ENCODE measurements at places on chromosomes 16 and 17. TPM values are rescaled to one million over a fixed set of nuclear protein-coding genes. Genes with fewer than 3 reads are reported as not detected.

- no peak overlapping the region for H3K27ac ChIP-seq
- no peak overlapping the region for H3K4me3 ChIP-seq
- no peak for DNase-seq
- no peaks in the 10 kb centered on the region for H3K36me3 ChIP-seq
- peaks cover 20% of the 10 kb centered on the region for H3K4me1 ChIP-seq
- no peaks in the 10 kb centered on the region for H3K27me3 ChIP-seq
Measured at GRCh38 chr16:15542261-15542660, 100.7 kb downstream of the MARF1 start.

- no peaks in the 10 kb centered on the region for H3K27me3 ChIP-seq
- no peak overlapping the region for H3K27ac ChIP-seq
- no peaks in the 10 kb centered on the region for H3K36me3 ChIP-seq
- no peak overlapping the region for H3K4me3 ChIP-seq
Measured at GRCh38 chr16:75679366-75679765, 2.6 kb upstream of the CPHXL2 start.

DNA sequence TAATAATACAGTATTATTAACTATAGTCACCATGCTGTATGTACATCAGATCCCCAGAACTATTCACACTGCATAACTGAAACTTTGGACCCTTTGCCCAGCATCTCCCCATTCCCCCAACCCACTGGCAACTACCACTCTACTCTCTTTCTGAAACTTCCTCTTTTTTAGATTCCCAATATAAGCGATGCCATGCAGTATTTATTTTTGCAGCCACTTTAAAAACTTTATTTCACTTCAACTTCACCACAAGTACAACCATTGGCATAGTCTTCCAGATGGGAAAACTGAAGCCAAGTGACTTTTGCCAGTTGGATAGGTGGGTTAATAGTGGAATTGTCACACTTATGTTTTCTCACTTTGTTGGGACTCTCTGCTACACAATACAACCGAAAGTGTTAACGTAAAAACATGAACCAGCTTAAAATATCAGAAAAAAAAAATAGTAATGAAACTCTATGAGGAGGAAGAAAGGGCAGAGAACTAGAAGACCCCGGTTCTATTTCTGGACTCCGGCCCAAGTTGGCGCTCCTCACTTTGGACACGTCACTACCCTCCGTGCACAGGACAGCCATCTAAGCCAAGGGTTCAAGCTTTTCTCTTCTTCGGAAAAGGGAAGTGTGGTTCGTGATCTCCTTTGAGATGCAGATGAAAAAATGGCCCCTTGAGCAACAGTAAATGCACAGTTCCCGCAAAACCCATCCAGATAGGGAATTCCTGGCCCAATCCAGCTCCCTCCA, 743 bp downstream of the SHCBP1 start:
- no peaks in the 10 kb centered on the region for H3K36me3 ChIP-seq
- no peak overlapping the region for H3K27ac ChIP-seq
- peak overlapping the region; percentile 73 for H3K4me3 ChIP-seq
- no peaks in the 10 kb centered on the region for H3K4me1 ChIP-seq
- DNase-seq, result no peak

The CA7 gene
- total RNA-seq, result not detected

The KIF2B gene
- not detected for total RNA-seq

The OTOP3 gene
- not detected for total RNA-seq

DNA sequence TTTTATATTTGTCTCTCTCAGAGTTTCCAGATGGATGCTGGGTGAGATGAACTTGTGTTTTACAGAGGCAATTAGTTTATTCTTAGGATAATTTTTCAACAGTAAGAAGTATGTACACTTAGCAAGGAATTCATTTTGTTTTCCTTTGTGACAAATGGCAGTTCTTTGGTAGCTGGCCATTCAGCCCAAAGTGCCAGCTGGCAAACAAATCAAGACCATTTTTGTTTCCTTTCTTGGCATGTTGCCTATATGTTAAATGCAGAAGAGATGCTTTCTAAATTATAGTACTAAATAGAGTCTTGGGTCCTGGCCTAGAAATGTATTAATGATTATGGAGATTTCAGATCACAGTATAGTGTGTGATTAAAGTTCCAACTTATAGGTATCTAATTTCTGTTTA, 337.1 kb downstream of the CNTNAP4 start:
- no peaks in the 10 kb centered on the region for H3K36me3 ChIP-seq
- no peaks in the 10 kb centered on the region for H3K4me1 ChIP-seq
- no peak overlapping the region for H3K27ac ChIP-seq
- no peaks in the 10 kb centered on the region for H3K27me3 ChIP-seq

The ZP2 gene
- total RNA-seq, result not detected

- H3K36me3 ChIP-seq, result no peaks in the 10 kb centered on the region
- no peaks in the 10 kb centered on the region for H3K27me3 ChIP-seq
- H3K27ac ChIP-seq, result no peak overlapping the region
- H3K4me3 ChIP-seq, result no peak overlapping the region
Measured at GRCh38 chr17:77647531-77647930, 311.0 kb upstream of the TNRC6C start.

The MEIOB gene
- not detected for total RNA-seq

DNA sequence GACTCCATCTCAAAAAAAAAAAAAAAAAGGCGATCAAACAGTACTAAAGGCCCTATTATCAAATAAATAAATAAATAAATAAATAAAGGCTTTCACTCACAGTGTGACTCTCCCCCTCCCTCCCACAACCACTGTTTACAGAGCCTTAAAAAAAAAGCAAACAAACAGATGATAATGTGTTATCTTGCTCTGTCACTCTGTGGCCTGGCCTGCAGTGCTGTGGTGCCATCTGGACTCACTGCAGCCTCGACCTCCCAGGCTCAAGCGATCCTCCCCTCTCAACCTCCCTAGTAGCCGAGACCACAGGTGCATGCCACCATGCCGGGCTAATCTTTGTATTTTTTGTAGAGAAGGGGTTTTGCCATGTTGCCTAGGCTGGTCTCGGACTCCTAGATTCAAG, 8.1 kb upstream of the NAGLU start:
- H3K27me3 ChIP-seq, result no peaks in the 10 kb centered on the region
- no peak overlapping the region for H3K4me3 ChIP-seq
- H3K36me3 ChIP-seq, result no peaks in the 10 kb centered on the region
- H3K4me1 ChIP-seq, result peaks cover 68% of the 10 kb centered on the region

The NPIPA2 gene
- 2.6 TPM for total RNA-seq

DNA sequence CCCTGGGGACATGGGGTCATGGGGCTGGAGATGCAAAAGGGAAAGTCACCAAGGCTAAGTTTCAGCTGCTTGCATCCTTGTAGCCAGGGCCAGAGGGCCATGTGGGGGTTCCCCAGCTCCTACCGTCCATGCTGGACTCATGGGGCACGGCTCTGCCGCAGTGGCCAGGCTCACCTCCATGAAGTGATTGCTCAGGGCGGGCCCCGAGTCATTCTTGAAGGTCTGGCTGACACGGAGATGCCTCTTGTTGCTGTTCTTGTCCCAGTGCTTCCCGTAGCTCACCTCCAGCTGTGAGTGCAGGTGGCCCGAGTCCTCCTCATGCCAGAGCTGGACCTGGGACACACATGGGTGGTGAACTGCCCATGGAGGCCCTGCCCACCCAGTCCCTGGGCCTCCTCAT, 114.5 kb downstream of the RMI2 start:
- no peak overlapping the region for H3K4me3 ChIP-seq
- H3K36me3 ChIP-seq, result no peaks in the 10 kb centered on the region
- no peak overlapping the region for H3K27ac ChIP-seq
- DNase-seq, result no peak
- H3K27me3 ChIP-seq, result no peaks in the 10 kb centered on the region
- no peaks in the 10 kb centered on the region for H3K4me1 ChIP-seq

- peak overlapping the region; percentile 90 for H3K4me3 ChIP-seq
- H3K27me3 ChIP-seq, result no peaks in the 10 kb centered on the region
- DNase-seq, result no peak
- peaks cover 8% of the 10 kb centered on the region for H3K36me3 ChIP-seq
Measured at GRCh38 chr17:41864498-41864835, 756 bp downstream of the KLHL11 start.

- H3K4me3 ChIP-seq, result no peak overlapping the region
- no peaks in the 10 kb centered on the region for H3K27me3 ChIP-seq
- H3K36me3 ChIP-seq, result peaks cover 9% of the 10 kb centered on the region
- DNase-seq, result no peak
- H3K4me1 ChIP-seq, result peaks cover 13% of the 10 kb centered on the region
- H3K27ac ChIP-seq, result no peak overlapping the region
Measured at GRCh38 chr16:21185659-21186325, 25.6 kb downstream of the ZP2 start.

The PNMT gene
- total RNA-seq, result 3.1 TPM

GRCh38 chr16:12532871-12533610, 270.6 kb downstream of the CPPED1 start:
- DNase-seq, result no peak
- H3K27ac ChIP-seq, result no peak overlapping the region
- H3K4me3 ChIP-seq, result no peak overlapping the region
- no peaks in the 10 kb centered on the region for H3K27me3 ChIP-seq

DNA sequence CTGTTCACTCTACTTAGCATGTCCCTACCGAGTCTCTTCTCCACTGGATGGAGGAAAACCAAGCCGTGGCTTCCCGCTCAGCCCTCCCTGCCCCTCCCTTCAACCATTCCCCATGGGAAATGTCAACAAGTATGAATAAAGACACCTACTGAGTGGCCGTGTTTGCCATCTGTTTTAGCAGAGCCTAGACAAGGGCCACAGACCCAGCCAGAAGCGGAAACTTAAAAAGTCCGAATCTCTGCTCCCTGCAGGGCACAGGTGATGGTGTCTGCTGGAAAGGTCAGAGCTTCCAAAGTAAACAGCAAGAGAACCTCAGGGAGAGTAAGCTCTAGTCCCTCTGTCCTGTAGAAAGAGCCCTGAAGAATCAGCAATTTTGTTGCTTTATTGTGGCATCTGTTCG, 2.8 kb upstream of the LPCAT2 start:
- peaks cover 6% of the 10 kb centered on the region for H3K4me1 ChIP-seq
- DNase-seq, result no peak
- no peaks in the 10 kb centered on the region for H3K27me3 ChIP-seq

GRCh38 chr16:1771864-1772361, 570 bp upstream of the NME3 start:
- no peaks in the 10 kb centered on the region for H3K27me3 ChIP-seq
- peaks cover 15% of the 10 kb centered on the region for H3K4me1 ChIP-seq
- H3K27ac ChIP-seq, result peak overlapping the region; percentile 92
- peaks cover 28% of the 10 kb centered on the region for H3K36me3 ChIP-seq
- DNase-seq, result no peak

GRCh38 chr17:731644-732066, 741 bp upstream of the TLCD3A start:
- peaks cover 17% of the 10 kb centered on the region for H3K4me1 ChIP-seq
- no peak for DNase-seq
